Natural killer cell (primary cell): ENCODE measurements at places on chromosomes 5 and 9. TPM values are rescaled to one million over a fixed set of nuclear protein-coding genes. Genes with fewer than 3 reads are reported as not detected.

GRCh38 chr5:72005671-72006070 lies 101.6 kb upstream of the MAP1B start:
- no peak for DNase-seq

GRCh38 chr9:125496313-125496834 lies 210.6 kb downstream of the MAPKAP1 start:
- DNase-seq = no peak

- no peak for DNase-seq
Observed at GRCh38 chr5:158881091-158881880, 218.4 kb downstream of the EBF1 start.

- DNase-seq = no peak
Observed at GRCh38 chr5:34806532-34806931, 32.4 kb upstream of the TTC23L start.

GRCh38 chr9:4050916-4051315 lies 249.0 kb downstream of the GLIS3 start:
- no peak for DNase-seq

DNA sequence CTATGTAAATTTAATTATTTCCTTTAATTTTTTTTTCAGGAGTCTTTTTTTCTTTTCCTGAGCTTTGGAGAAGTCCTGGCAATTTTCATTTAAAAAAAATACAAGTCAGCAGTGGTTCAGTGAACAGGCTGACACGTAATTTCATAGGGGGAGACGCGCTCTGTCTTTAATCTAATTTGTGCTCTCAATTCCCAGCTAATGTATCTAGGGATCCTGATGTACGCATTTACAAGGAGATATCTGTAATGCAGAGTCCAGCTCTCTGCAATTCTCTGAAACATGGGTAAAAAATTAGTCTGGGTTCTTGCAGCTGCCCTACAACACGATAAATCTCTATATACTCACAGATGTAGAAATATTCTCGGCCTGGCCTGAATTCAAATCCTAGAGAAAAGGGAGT lies 243.9 kb downstream of the EFNA5 start:
- no peak for DNase-seq

GRCh38 chr5:13662626-13663025 lies 281.9 kb downstream of the DNAH5 start:
- DNase-seq = no peak

DNA sequence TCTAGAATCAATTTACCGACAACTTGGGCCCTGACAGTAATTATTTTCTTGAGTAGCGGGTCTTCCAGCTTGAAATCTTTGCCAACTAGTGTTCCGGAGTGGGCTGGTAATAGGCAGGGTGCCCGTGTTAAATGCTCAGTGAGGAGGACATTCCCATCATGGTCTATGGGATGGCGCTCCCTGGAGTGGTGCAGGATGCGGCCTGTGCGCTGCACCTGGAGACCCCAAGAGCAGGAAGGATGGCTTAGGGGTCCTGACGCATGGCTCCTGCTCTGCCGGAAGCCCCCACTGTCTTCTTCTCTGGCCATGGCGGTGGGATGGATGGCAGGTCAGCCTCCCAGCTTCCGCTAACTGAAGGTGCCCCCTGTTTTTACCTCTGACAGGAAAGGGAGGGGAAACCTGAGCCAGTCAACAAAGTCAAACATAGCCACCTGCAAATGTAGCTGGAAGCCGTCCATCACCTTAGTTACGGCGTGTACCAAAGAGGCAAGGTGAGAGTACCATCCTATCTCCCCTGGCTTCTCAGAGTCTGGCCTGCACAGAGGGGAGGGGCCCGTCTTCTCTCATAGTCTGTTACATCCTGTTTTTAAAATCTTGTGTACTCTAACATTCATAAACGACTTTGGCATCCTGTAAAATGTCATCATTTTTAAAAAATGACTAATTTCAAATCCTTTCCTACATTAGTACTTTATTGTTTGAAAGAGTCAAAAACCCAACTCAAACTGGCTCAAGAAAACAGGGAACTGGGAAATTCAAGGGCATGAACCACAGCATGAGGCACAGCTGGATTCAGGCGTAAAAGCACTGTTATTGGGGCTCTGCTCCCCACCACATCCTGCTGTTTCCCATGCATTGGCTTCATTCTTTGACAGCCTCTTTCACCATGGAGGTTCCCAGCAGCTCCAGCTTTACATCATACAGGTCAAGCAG lies 28.5 kb upstream of the UNC5A start:
- DNase-seq = no peak

- peak; percentile 42 for DNase-seq
Observed at GRCh38 chr9:100352201-100352726, 478 bp downstream of the TEX10 start.

The ABL1 gene
- total RNA-seq = 65.6 TPM

The TMEM215 gene
- not detected for total RNA-seq

The CARTPT gene
- total RNA-seq = not detected
